ENCODE measurements at places on chromosomes 3 and 15.

DNA sequence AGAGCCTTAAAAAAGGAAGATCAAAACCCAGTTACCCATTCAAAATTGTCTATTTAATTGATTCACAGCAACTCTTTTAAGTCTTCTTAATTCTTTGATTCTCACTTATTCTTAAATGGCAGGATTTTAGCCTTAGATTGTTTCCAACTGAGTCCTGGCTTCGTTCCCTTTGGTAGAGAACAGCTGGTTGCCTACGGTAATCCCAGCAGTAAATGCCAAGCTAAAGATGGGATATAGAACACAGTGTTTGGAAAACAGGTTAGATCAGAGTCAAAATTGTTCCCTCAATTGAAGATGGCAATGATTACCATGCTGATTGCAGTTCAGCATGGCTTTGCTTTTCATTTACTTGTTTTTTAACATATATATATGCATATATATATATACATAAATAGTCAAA lies 300.9 kb downstream of the PYDC2 start:
- no peak for DNase-seq

- peak; percentile 9 for DNase-seq
These were observed 4.5 kb upstream of the SEMA3B start for GRCh38 chr3:50264383-50264963.

DNA sequence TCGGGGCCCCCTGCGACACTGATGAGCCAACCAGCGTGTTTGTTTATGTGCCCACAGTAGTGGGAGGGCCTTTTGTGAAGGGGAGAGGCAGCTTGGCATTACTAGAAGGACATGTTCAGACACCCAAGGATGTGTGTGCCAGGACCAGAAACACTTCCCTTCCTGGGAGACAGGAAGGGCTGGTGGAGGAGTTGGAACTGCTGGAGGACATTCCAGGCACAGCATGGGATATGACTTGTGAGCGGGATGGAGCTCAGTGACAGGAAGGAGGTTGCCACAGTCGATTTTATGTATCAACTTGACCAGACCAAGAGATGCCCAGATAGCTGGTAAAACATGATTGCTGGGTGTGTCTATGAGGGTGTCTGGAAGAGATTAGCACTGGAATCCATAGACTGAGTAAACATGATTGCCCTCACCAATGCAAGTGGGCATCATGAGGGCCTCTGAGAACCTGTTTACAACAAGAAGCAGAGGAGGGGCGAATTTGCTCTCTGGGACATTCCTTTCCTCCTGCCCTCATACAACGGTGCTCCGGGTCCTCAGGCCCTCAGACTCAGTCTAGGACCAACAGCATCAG lies 106.4 kb upstream of the TLE3 start:
- DNase-seq = no peak

- DNase-seq = no peak
These were observed 147.3 kb upstream of the ZNF385D start for GRCh38 chr3:21898316-21898715.

DNA sequence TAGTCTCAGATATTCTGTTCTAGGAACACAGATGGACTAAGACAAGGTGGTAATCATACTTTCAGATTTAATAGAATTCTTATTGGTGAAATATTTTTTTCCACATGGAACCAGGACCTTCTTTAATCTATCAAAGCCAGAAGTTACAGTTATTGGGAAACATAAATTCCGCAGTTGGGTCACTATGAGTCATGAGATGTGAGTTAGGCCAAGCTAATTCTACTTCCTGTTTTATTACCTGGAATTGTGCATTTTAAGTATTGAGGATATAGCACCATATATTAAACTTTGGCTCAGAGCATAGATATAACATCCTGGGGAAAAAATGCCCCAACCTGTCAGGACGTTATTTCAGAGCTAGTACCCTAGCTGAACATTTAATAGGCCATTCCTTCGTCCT lies 96.4 kb upstream of the P3H2 start:
- DNase-seq = no peak

- no peak for DNase-seq
These were observed 180.6 kb downstream of the EPHA6 start for GRCh38 chr3:96994988-96995387.

GRCh38 chr3:25433868-25434267 lies 5.8 kb downstream of the RARB start:
- DNase-seq = no peak

GRCh38 chr15:46956881-46957280 lies 760.4 kb upstream of the SEMA6D start:
- no peak for DNase-seq

DNA sequence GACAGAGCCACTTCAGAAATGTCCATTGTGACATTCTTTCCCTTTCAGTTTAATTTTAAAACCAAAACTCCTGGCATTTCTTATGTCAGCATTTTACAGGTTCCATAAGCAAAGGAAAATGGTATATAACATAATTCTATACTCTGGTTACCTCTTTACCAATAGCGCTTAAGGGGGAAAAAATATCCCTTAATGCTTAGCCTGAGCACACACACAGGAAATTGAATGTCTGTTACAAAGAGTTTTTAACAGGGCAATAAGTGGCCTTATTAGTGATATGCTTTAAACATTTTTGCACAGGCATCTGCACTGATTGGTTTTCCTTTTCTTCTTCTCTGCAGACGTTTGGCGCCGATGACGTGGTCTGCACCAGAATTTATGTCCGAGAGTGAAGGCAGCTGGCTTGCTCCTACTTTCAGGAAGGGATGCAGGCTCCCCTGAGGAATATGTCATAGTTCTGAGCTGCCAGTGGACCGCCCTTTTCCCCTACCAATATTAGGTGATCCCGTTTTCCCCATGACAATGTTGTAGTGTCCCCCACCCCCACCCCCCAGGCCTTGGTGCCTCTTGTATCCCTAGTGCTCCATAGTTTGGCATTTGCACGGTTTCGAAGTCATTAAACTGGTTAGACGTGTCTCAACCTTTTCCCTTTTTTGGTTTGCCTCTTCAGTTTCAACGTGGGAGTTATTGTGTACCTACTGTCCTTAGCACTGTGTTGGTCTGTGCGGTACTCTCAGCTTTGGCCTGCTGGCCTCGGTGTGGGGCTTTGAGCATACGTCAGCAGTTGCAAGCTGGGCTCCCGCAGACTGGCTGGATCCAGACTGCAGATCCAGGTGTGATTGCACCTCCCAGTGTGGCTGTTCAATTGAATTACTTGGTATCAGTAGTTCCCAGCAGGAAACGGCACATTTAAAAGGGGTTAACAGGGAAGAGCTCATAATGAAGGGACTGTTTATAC lies 7.7 kb downstream of the CRABP1 start:
- DNase-seq = peak; percentile 42

GRCh38 chr3:54891540-54891897 lies 36.3 kb downstream of the LRTM1 start:
- DNase-seq = peak; percentile 71

DNA sequence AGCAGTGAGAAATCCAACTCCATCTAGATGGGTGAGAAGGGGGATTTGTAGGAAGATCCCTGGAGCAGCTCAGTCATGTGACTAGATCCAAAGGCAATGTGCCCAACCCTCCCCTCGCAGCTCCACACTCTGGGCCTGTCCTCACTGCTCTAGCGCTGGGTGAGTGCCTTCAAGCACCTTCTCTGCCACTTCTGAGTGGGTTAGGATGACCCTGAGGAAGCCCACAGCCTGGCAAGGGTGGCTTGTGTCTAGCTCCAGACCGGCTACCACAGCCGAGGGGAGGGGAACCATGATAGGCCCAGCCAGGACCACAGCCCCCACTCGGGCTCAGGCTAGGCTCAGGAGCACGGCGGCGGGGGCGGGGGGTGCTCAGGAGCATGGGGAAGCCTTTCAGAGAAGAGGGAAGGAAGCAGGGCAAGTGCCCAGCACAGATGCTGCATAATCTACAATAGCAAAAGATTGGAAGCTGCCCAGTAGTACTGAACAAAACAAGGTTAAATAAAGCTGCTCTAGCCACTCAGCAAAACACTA lies 1.7 kb downstream of the SPATA12 start:
- no peak for DNase-seq

DNA sequence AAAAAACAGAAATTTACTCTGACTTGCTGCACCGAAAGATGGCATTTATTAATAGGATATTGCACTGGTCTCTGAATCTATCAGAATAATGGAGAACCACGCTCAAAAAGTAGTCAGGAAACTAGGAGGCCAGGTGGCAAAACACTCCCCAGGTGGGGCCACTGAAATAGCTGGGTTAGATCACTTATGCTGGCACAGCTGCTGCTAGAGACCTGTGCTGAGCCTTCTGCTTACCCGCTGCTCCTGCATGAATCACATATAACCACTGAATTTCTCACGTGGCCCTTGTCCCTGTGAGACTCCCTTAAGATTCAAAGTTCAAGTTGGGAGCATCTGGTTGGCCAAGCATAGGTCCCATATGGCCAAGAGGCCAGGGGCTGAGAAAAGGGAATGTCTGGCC lies 66.0 kb upstream of the OXTR start:
- DNase-seq = no peak

- DNase-seq = peak; percentile 60
These were observed 78.2 kb downstream of the CMSS1 start for GRCh38 chr3:99895703-99896441.

GRCh38 chr3:3918763-3919162 lies 119.5 kb downstream of the LRRN1 start:
- no peak for DNase-seq

- no peak for DNase-seq
These were observed 243.4 kb downstream of the PTPRG start for GRCh38 chr3:61804782-61805181.

DNA sequence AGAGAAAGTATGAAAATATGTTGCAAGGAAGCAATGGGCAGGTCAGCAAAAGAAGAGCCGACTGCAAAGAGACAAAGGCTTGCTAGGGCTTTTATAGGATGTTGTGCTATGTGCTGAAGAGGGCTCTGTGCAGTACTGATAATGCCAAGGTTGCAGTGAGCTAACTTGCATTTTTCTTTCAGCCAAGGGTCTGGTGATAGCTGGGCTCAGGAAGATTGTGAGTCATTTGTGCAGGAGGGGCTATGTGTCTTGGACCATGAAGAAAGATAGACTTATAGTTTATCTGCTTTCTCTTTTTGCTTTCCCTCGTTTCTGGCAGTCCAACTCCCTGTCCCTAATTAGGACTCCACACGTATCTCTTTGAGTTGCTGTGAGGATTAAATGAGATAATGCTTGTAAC lies 64.5 kb upstream of the LRIG1 start:
- no peak for DNase-seq

GRCh38 chr3:146491303-146491702 lies 21.9 kb upstream of the PLSCR2 start:
- no peak for DNase-seq

- no peak for DNase-seq
These were observed 405.9 kb upstream of the ZNF385D start for GRCh38 chr3:22156868-22157267.

DNA sequence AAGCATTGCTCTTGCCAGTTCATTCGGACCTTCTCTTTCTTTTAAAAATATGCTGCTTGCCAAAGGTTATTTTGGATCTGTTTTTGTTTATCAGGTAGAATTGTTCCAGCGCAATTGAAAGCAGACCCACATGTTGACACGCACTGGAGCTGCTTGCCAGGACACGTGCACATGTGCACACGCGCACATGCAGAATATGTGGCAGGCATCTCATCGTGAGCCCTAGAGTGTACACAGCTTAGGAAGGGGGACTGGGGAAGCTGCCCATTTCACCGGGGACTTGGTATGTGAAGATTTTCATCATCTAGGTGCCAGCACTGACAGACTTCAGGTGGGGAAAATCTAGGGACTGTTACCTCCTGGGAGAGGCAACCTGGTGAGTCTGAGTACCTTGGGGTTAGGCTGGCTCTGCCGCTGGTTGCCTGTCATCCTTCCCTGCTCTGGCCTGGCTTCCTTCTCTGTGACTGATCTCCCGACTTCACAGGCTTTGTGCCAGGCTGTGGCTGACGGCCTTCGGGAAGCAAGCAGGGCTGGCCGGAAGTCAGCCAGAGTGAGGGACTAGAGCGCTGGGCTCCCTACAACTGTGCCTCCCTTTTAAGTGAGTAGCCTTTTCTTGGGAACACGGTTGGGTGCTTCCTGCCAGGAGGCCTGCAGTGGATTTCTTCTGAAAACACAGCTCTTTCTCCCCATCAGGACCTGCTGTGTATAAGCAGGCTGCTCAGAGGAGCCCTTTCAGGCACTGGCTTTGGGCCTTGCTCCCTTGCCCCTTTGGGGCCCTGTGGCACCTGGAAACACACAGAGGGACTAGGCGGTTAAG lies 129.3 kb downstream of the EEFSEC start:
- DNase-seq = peak; percentile 51

DNA sequence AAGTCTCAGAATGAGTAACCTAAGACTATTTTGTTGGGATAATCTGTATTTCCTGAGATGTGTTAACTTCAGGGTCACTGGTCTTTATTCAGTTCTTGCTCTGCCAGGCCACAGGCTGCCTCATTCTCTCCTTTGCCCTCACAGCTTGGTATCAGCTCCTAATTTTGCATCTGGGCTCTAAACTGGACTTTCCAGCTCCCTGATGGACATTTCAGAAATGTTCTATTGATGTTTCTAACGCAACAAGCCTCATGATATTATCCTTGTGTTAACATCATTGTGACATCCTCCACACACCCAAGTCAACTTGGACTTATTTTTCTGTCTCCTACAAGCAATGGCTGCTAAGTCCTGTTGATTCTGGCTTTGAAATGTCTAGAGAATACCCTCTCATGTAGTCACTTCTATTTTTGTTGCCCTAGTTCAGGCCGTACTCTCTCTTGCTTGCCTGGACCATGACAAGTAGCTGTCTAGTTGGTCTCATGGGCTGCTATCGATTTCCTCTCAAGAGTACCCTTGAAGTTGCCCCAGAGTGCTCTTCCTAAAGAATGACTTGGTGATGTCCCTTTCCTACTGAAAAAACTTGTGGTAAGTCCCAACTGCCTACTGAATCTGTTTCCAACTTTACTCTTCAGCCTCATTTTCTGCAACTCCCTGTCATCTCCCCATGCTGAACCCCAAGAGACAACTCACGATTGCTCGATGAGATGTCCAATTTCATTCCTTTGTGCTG lies 52.7 kb downstream of the CHST2 start:
- no peak for DNase-seq

DNA sequence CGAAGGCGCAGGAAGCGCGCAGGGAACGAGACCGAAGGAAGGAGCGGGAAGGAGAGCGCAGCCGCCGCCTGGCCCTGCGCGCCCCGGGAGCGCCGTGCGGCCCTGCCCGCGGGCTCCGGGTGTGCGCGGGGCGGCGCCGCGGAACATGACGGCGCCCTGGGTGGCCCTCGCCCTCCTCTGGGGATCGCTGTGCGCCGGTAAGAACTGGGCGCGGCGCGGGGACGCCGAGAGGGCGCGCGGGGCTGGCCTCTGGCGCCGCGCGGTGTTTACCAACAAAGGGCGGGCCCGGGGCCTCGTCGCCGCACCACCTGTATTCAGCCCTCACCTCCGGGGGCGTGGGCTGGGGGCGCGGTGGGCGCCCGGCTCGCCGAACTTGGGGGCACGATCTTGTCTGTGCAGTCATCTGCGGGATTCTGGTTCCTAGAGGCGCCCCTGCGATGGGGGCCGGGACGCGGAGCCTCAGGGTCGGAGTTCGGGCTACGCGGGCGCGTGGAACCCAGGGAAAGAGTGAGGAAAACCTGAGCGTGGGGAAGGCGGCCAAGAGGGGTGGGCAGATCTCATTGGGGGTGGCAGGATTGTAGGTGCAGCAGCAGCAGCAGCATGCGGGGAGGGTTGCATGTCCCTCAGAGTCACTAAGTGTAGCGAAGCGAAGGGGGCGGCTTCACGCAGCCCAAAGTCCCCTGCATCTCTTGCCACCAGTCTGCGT lies 641 bp downstream of the ACVR2B start:
- peak; percentile 4 for DNase-seq

Data from COR-L47 (cell line).